ENCODE measurements at places on chromosomes 4 and X.
A peak's percentile ranks its signal among the peaks of the same experiment; 100 is the strongest.

- DNase-seq, result no peak
These were observed 389.0 kb downstream of the HNRNPD start for GRCh38 chr4:81984746-81985145.

DNA sequence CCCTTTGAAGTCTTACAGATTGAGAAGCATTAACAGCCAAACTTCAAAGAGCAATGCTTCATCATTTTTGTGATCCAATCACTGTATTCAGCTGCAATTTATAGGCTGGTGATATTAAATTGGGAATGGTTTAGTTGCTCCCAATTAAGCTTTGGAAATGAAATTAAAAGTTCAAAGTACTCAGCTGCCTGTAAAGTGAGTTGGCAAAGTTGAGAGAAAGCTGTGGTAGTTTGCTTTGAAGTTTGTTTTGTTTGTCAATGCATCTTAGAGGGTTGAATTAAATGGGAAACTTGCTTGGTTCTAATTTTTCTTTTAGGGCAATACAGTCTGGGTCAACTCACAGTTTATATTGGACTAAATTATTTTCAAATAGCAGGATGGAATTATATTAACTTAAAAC is 238.4 kb upstream of the CTSO start:
- no peak for DNase-seq

DNA sequence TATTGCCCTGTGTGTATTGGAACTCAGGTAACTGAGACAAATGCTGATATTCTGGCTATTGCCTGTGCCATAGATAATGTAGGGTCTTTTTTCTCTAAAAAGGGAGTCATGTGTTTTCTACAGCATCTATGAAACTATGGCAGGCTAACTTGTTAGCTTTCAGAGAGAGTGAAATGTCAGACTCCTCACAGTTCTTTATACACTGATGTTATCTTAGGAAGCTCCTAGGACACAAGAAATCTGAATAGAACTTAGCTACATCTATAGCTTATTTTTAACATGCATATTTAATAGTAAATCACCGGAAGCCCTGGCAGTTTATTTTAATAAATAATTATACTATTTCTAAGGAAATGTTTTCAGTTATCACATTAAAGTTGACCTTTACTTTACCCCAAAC is 369.6 kb downstream of the NAF1 start:
- no peak for DNase-seq

- no peak for DNase-seq
These were observed 11.9 kb downstream of the LRPAP1 start for GRCh38 chr4:3520276-3520675.

- DNase-seq, result peak; percentile 23
These were observed at the start of gene FGD1 for GRCh38 chrX:54495814-54496516. FGD1 (minus strand) TSS chrX:54496234; CDS start chrX:54495432, 802 bp downstream.

DNA sequence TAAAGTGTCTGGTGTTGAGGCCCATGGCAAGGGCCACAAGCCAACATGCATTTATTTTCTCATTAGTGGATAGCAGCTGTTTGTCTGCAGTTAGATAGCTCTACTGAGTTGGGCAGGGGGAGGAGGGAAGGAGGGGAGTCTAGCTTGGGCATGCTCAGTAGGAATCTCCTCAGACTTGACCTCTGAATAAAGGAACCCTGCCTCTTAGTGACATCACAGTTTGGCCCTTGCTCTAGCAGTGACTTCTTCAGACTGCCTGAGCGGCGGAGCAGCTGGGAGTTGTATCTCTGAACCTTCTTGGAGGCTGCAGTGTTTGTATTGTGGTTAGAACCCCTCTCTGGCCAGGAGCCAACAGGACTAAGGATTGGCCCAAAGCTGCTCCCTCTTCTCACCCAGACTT is 57.4 kb downstream of the BCORL1 start:
- DNase-seq, result no peak

DNA sequence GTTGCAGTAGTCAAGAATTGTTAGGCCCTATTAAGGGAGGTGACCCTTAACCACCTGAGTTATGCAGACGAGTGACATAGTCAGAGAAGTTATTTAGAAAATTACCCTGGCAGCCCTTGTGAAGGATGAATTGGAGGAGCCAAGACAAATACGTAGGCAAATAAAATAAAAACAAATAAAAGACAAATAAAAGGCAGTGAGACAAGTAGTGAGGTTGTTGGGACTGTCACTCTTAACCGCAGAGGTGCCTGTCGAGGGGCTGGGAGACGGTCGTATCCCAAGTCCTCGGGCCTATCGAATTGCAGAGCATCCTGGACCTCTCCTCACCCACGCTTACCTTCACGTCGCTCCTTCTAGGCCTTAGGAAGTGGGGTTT is 58.0 kb upstream of the ZC4H2 start:
- DNase-seq, result no peak

DNA sequence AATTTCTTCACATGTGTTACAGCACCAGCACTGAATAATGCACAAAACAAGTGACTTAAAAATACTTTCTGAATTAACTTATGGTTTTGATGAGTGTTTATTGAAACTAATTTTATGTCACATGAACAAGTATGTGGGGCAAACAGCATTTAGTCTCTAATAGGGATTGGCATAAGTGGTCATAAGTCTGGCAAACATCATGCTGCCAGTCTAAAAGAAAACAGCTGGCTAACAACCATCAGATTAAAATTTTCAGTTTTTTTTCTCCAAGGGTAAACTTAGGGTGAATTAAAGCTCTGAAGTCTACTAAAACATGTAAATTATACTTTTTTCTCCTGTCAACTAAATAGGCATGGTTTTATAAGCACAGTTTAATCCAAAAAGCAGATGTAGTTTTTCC is 1014.2 kb downstream of the FAT4 start:
- DNase-seq, result no peak

DNA sequence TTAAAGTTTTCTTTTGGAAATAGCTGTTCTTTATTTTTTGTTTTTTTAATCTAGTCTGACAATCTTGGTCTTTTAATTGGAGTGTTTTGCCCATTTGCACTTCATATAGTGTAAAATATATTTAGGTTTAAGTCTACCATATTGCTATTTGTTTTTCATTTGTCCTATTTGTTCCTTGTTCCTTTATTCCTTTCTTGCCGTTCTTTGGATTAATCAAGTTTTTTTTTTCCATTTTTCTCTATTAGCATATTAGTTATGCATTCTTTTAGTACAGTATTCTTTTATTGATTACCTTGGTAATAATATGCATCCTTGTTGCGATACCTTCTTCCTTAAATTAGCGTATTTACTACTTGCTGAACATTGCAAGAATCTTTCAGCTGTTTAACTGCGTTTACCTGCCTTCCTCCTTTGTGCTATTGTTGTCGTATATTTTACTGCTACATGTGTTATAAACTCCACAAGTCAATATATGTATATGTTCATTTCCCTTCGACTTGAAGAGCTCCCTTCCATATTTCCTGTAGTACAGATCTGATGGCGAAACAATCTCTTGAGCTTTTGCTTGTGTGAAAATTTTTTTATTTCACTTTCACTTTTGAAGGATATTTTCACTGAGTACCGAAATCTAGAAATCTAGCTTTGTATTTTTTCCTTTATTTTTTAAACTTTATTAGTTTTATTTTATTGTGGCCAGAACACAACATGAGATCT is 23.9 kb upstream of the RNF212 start:
- no peak for DNase-seq

DNA sequence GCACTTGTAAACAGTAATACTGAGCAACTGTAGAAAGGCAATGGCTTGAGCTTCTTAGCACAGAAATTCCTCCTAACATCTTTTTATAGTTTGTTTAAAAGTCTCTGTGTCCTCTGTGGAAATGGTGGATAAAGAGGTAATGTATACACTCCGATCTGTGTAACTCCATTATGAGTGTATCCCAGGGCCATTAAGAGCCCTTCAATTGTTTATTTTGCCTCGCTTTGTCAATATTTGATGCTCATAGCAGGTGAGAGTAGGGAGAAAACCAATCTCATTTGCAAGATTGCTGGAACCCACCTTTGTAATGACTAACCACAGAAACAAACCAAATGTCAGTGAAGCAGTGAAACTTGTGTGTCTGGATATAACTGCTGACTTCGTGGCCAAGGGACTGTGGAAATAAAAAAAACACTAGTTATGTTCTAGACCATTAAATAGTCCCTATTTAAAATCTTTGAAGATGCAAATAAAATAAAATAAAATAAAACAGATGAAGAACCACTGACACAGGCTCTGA is 598.2 kb upstream of the BOD1L1 start:
- no peak for DNase-seq

- no peak for DNase-seq
These were observed 152.3 kb downstream of the ADAM29 start for GRCh38 chr4:175070444-175070843.

- no peak for DNase-seq
These were observed 214.7 kb upstream of the INTU start for GRCh38 chr4:127417885-127418535.

DNA sequence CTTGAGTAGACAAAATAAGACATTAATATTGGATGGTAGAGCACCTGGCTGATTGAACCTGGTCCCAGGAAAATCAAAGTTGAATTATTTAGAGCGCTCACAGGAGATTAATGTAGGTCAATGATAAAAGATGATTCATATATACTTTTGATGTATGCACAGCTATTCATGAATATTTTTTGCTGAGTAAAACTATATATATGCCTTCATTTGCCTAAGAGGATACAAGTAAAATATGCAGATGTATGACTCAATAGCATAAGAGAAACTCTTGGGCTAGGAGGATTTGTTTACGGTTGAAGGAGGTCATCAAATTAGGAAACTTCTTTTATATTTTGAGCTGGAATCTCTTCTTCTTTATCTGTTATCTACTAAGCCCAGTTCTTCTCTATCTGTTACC is 202.7 kb upstream of the HS3ST1 start:
- no peak for DNase-seq

- no peak for DNase-seq
These were observed 55.6 kb upstream of the TADA2B start for GRCh38 chr4:6987588-6987961.

DNA sequence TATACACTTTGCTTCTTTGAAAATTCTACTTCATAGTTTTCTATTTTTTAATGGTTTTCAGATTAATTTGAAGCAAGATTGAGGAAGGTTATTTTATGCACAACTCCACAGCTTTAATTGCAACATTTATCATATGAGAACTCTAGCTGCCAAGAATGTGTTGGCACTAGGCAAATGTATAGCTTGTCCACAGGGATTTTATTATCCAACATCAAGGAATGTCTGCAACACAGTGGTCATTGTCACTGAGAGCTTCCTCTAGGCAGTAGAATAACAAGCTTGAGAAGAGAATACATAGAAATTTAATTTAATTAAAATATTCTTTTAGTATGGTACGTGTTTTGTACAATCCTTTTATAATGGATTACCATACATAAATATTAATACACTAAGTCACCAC is 1600.8 kb downstream of the ARAP2 start:
- no peak for DNase-seq

- no peak for DNase-seq
These were observed 212.6 kb downstream of the DMD start for GRCh38 chrX:32998776-32999175.

Measured in stimulated activated CD4-positive, alpha-beta T cell treated with anti-CD3 and anti-CD28 coated beads, Interleukin-1b, Interleukin-23, amount 100 ng/mL, for 48 hours (primary cell).